ENCODE measurements at places on chromosomes 5 and 9.

DNA sequence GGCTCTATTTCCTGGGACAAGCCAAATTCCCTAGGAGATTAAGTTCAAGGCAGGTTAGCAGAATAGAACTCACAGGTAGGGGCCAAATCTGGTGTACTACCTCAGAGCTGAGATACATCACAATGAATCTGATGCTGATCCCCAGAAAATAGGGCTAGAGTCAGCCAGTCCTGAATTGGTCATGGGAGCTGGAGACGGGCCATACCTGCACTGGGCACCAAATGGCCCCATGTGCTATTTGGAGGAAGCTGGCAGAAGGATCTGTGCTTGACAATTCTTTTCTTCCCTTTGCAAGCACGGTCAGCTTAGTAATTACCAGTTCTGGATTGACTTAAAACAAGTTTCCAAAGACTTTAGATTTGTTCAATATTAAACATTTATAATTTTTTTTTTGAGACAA lies 10.4 kb upstream of the GNAQ start:
- no peak for DNase-seq

DNA sequence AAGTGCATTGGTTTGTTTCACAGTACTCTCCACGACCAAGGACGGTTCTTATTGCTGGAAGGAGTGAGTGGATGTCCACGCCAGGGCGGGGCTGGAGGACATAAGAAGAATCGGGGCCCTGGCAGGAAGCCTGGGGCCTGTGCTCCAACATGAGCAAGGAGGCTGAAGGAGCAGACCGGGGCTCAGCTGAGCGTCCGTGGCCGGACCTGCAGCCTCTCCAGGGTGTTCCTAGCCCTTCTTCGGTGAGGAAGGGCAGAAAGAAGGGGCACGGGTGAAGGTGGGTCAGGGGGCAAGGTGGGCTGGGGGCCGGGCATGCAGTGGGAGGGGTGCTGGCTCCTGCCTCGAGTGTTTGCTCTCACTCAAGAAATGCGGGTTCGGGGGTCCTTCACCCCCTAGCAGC lies 18.1 kb downstream of the FAM78A start:
- no peak for DNase-seq

GRCh38 chr5:31300501-31300900 lies 107.0 kb downstream of the CDH6 start:
- DNase-seq: no peak

- DNase-seq: no peak
Observed at GRCh38 chr9:113148372-113148705, 2.5 kb upstream of the SLC31A2 start.

DNA sequence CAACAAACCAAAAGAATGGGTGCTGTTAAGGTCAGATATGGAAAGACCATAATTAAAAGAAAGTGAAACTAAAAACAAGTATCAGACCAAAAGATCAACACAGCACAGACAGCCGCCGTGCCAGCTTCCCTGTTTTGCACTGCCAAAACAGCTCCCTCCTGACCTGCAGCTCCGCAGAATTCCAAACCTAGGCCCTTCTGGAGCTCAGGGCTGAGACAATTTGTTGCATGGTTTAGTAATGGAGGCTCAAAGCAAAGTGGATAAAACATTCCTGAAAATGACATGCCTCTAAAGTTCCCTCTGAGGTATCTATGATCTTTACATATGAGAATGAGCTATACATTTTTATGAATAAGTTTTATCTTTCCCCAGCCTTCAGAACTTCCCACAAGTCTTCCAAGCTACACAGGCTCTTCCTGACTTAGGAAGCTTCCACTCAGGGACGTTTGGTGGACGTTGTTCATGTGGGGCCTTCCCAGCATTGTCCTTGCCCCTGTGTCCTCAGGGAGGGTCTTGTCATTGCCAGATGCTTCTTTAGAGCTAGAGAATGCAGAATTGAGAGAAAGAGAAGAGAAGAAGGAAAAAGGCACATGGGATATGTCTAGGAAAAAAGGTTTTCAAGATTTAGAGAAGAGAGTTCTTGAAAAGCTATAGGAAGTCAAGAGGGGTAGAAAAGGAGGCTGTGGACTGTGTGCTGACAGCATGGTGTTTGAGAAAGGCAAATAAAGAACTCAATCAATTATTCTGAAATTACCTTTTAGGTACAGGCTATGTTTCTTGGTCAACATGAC lies 28.4 kb upstream of the SSBP2 start:
- DNase-seq: no peak

DNA sequence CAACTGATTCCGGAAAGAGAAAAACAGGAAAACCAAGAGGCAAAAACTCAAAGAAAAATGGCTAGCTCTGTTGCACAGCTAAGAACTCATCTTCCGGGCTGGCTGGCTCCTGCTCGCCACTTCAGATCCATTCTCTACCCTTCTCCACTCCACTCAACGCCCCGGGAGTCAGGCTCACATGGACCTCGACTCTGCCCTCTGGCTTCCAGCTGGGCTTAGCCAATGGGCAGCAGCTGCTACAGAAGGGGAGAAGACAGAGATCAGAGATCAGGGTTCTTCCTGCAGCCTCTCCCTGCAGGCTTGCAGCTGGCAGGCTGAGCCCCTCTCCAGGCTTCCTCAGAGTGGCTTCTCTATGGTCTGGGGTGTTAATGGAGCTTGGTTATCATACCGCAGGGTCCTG lies 187.5 kb downstream of the MED10 start:
- no peak for DNase-seq

GRCh38 chr5:127995556-127995955 lies 88.0 kb upstream of the SLC12A2 start:
- no peak for DNase-seq

- DNase-seq: no peak
Observed at GRCh38 chr5:169408731-169409130, 107.8 kb upstream of the SLIT3 start.

GRCh38 chr9:113547501-113547900 lies 84.0 kb downstream of the RGS3 start:
- DNase-seq: no peak

- DNase-seq: no peak
Observed at GRCh38 chr5:176692326-176692725, 45.0 kb downstream of the TSPAN17 start.

DNA sequence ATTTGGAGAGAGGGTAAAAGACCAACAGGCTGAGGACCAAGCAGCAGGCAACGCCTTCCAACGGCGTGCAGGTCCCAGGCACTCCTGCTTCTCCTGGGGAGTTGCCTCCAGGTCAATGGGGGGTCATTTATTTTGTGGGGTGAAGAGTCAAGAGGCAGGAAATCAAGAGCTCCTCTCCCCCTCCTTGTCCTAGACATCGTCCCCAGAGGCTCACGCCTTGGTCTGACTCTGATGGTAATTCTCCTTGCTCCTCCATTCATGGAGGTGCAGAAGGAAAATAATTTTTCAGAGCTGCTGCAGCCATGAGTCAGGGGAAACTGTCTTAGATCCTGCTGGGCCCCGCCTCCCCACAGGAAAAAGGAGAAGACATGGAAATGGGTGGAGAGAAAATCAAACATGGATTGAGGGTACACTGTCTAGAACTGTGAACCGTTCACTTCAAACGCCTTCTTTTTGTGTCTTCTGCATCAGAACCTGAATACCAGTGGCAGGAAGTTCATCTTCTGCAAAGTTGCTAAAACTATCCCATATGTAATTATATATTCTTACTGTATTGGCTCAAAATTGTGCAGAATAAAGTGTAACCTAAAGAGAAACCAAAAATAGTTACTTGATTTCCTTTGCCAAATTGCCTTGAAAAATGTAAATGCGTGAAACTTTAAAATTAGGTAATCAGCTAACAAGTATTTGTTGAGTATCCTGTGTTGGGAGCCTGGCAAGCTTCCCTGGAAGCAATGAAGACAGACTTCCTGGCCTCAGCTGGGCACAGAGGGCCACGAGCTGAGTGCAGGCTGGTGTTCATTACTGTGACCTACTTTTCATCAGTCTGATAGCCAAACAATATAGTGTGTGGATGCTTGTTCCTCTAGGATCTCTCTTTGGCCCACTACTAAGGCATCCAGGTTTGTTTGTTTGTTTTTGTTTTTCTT lies 142.0 kb downstream of the CMYA5 start:
- no peak for DNase-seq

- no peak for DNase-seq
Observed at GRCh38 chr5:28548856-28549255, 1510.5 kb upstream of the CDH9 start.

- no peak for DNase-seq
Observed at GRCh38 chr5:80284720-80285119, 28.9 kb upstream of the SERINC5 start.

DNA sequence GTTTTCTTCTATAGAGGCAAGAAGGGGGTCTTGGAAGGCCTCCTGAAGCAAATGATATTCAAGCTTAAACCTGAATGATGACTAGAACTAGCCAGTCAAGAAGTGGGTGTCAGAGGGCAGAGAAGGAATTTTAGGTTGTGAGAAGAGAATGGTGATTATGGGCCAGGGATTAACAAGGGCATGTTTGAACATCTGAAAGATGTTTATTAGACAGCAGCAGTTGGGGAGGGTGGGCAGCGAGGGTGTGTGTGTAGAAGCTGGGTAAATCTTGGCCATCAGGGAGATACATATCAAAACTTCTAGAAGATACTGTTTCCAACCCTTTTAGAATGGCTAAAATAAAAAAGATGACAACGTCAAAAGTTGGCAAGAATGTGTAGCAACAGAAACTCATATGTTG lies 54.5 kb downstream of the MAN2A1 start:
- no peak for DNase-seq
